ENCODE measurements at places on chromosomes 6 and 20. TPM values are rescaled to one million over a fixed set of nuclear protein-coding genes. Genes with fewer than 3 reads are reported as not detected.

TRIM31 gene
- not detected for total RNA-seq

GPX5 gene
- not detected for total RNA-seq

KCNQ5 gene
- 7.8 TPM for total RNA-seq

RUNX2 gene
- 19.9 TPM for total RNA-seq

IL17F gene
- total RNA-seq, result not detected

BTN1A1 gene
- total RNA-seq, result not detected

MYB gene
- total RNA-seq, result 73.6 TPM

ZBP1 gene
- total RNA-seq, result 22.9 TPM

SLC2A4RG gene
- 69.9 TPM for total RNA-seq
